Aorta (tissue), 5 donors: ENCODE measurements at places on chromosomes 4 and X. TPM values are rescaled to one million over a fixed set of nuclear protein-coding genes. Genes with fewer than 3 reads are reported as not detected.
A peak's percentile ranks its signal among the peaks of the same experiment; 100 is the strongest.

- H3K27ac ChIP-seq, result no peak overlapping the region
- H3K4me1 ChIP-seq, result no peaks in the 10 kb centered on the region
- H3K27me3 ChIP-seq, result no peaks in the 10 kb centered on the region
- DNase-seq, result no peak
- H3K4me3 ChIP-seq, result no peak overlapping the region
- no peaks in the 10 kb centered on the region for H3K36me3 ChIP-seq
These were observed 33.9 kb downstream of the TMPRSS11A start for GRCh38 chr4:67929426-67929825.

The SPANXN3 gene
- total RNA-seq, result not detected

The FRMD7 gene
- total RNA-seq, result not detected

GRCh38 chr4:86942185-86942666 lies 7.4 kb downstream of the AFF1 start:
- DNase-seq, result no peak
- no peak overlapping the region for H3K27ac ChIP-seq

GRCh38 chr4:99817309-99817890 lies 773 bp downstream of the DAPP1 start:
- no peak overlapping the region for H3K27ac ChIP-seq
- DNase-seq, result no peak
- H3K36me3 ChIP-seq, result no peaks in the 10 kb centered on the region
- H3K4me3 ChIP-seq, result no peak overlapping the region
- H3K4me1 ChIP-seq, result no peaks in the 10 kb centered on the region

DNA sequence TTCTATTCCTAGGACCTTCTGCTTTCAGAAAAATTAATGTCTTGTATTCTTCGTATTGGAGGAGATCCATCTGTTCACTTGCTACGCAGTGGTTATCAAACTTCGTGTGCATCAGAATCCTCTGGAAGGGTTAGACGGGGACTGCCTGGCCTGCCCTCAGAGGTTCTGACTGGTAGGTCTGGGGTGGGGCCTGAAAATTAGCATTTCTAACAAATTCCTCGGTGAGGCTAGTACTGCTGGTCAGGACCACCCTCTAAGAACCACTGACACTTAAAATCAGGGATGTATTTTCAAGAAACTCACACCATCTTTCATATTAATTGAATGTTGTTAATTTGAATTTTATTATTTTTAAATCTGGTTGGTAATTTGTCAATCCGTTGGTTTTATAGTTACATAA lies 63.0 kb downstream of the MAPK10 start:
- no peaks in the 10 kb centered on the region for H3K27me3 ChIP-seq
- H3K4me1 ChIP-seq, result no peaks in the 10 kb centered on the region

- H3K36me3 ChIP-seq, result no peaks in the 10 kb centered on the region
- H3K27me3 ChIP-seq, result no peaks in the 10 kb centered on the region
- H3K27ac ChIP-seq, result no peak overlapping the region
These were observed 18.1 kb downstream of the PPP1R2C start for GRCh38 chrX:42759881-42760280.

DNA sequence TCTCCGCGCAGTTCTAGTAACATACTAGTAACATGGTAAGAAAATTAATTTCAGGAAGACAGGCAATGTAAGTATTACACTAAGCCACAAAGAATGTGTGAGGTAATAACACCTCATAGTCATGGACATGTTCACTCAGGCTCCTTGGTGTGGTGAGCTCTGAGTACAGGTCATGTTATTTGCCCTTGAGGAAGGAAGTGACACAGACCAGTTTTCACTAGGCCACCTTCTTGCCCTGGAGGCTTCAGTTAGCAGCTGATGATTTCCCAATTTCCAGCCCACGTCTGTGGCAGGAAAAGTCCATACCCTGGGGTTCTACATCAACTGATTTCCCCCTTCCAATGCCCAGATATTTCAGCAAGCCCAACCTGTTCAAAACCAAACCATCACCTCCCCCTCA lies 6.7 kb downstream of the APOO start:
- no peak overlapping the region for H3K4me3 ChIP-seq
- H3K27me3 ChIP-seq, result no peaks in the 10 kb centered on the region
- no peaks in the 10 kb centered on the region for H3K4me1 ChIP-seq
- H3K36me3 ChIP-seq, result no peaks in the 10 kb centered on the region

DNA sequence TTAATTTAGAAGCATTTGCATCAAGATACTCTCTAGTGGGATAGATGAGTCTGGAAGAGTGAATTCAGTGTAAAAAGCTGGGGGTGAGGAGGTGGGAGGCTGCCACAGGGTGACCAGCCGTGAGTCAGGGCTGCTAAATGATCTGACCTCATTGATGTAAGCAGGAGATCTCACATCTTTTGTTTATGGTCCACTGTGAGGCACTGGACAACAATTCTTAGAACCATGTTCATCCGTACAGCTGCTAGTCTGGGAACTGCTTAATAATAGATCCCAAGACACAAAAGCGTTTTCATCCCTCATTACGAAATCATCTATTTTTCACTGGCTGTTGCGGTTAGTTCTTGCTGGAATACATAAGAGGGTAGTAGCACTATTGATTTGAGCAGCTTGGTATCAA lies 14.1 kb downstream of the KLF3 start:
- peaks cover 11% of the 10 kb centered on the region for H3K4me1 ChIP-seq
- H3K27ac ChIP-seq, result no peak overlapping the region

GRCh38 chr4:127421437-127421836 lies 211.3 kb upstream of the INTU start:
- H3K27ac ChIP-seq, result no peak overlapping the region
- H3K4me1 ChIP-seq, result no peaks in the 10 kb centered on the region
- H3K4me3 ChIP-seq, result no peak overlapping the region
- H3K36me3 ChIP-seq, result no peaks in the 10 kb centered on the region
- no peaks in the 10 kb centered on the region for H3K27me3 ChIP-seq

The PHKA1 gene
- 8.1 TPM for total RNA-seq

DNA sequence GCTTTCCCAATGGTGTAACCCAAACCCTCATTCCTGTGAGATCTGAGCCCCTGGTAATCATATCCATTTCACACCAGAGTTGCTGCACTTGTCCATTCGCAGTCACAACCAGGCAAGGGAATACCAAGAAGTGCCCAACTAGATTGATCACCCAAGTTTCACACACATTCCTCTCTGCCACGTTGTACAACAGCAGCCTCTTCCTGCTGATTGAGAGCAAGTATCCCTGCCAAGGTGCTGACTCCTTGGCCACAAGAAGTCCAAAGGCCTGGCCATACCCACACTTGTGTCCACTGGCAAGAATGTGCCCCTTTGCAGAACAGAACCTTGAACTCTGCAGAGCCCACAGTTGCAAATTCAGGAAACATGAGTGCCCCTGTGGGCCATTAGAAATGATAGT lies 6.5 kb upstream of the ACOT9 start:
- no peak overlapping the region for H3K27ac ChIP-seq
- H3K36me3 ChIP-seq, result no peaks in the 10 kb centered on the region
- H3K27me3 ChIP-seq, result no peaks in the 10 kb centered on the region

GRCh38 chrX:115284877-115285276 lies 4.6 kb upstream of the LUZP4 start:
- no peak overlapping the region for H3K4me3 ChIP-seq
- no peaks in the 10 kb centered on the region for H3K36me3 ChIP-seq
- no peaks in the 10 kb centered on the region for H3K27me3 ChIP-seq
- no peak overlapping the region for H3K27ac ChIP-seq
- no peak for DNase-seq

- no peaks in the 10 kb centered on the region for H3K4me1 ChIP-seq
- H3K27me3 ChIP-seq, result no peaks in the 10 kb centered on the region
- no peak for DNase-seq
- no peaks in the 10 kb centered on the region for H3K36me3 ChIP-seq
- no peak overlapping the region for H3K27ac ChIP-seq
These were observed 105.8 kb downstream of the GEMIN8 start for GRCh38 chrX:13923845-13924244.

The DUSP21 gene
- not detected for total RNA-seq

GRCh38 chrX:51902510-51903050 lies 9.2 kb downstream of the MAGED1 start:
- no peaks in the 10 kb centered on the region for H3K27me3 ChIP-seq
- H3K4me3 ChIP-seq, result no peak overlapping the region
- no peak overlapping the region for H3K27ac ChIP-seq
- no peaks in the 10 kb centered on the region for H3K36me3 ChIP-seq

The HSD17B11 gene
- total RNA-seq, result 35.5 TPM

GRCh38 chrX:21657318-21658151 lies 595 bp downstream of the KLHL34 start:
- no peaks in the 10 kb centered on the region for H3K4me1 ChIP-seq
- no peaks in the 10 kb centered on the region for H3K36me3 ChIP-seq
- no peak overlapping the region for H3K4me3 ChIP-seq
- peak; percentile 75 for DNase-seq
- H3K27ac ChIP-seq, result no peak overlapping the region
- H3K27me3 ChIP-seq, result no peaks in the 10 kb centered on the region

The MAGEC1 gene
- not detected for total RNA-seq

The CXCL10 gene
- total RNA-seq, result 2.6 TPM

- H3K4me1 ChIP-seq, result no peaks in the 10 kb centered on the region
- H3K27ac ChIP-seq, result no peak overlapping the region
- H3K4me3 ChIP-seq, result no peak overlapping the region
- DNase-seq, result no peak
- H3K36me3 ChIP-seq, result no peaks in the 10 kb centered on the region
These were observed 16.3 kb upstream of the DDX3X start for GRCh38 chrX:41317477-41318208.

- no peaks in the 10 kb centered on the region for H3K4me1 ChIP-seq
- no peaks in the 10 kb centered on the region for H3K36me3 ChIP-seq
- no peak for DNase-seq
- H3K27ac ChIP-seq, result no peak overlapping the region
- H3K4me3 ChIP-seq, result no peak overlapping the region
- no peaks in the 10 kb centered on the region for H3K27me3 ChIP-seq
These were observed 65.3 kb downstream of the PALLD start for GRCh38 chr4:168562041-168562571.

The PWWP3B gene
- total RNA-seq, result 0.15 TPM
